ENCODE measurements at places on chromosomes 16 and 17. TPM values are rescaled to one million over a fixed set of nuclear protein-coding genes. Genes with fewer than 3 reads are reported as not detected.

GRCh38 chr17:2025622-2026309, 632 bp upstream of the RTN4RL1 start:
- H3K36me3 ChIP-seq = no peaks in the 10 kb centered on the region
- H3K27me3 ChIP-seq = peaks cover 24% of the 10 kb centered on the region
- no peak overlapping the region for H3K27ac ChIP-seq
- DNase-seq = peak; percentile 93
- peak overlapping the region; percentile 42 for H3K4me3 ChIP-seq
- peaks cover under 1% of the 10 kb centered on the region for H3K4me1 ChIP-seq

DNA sequence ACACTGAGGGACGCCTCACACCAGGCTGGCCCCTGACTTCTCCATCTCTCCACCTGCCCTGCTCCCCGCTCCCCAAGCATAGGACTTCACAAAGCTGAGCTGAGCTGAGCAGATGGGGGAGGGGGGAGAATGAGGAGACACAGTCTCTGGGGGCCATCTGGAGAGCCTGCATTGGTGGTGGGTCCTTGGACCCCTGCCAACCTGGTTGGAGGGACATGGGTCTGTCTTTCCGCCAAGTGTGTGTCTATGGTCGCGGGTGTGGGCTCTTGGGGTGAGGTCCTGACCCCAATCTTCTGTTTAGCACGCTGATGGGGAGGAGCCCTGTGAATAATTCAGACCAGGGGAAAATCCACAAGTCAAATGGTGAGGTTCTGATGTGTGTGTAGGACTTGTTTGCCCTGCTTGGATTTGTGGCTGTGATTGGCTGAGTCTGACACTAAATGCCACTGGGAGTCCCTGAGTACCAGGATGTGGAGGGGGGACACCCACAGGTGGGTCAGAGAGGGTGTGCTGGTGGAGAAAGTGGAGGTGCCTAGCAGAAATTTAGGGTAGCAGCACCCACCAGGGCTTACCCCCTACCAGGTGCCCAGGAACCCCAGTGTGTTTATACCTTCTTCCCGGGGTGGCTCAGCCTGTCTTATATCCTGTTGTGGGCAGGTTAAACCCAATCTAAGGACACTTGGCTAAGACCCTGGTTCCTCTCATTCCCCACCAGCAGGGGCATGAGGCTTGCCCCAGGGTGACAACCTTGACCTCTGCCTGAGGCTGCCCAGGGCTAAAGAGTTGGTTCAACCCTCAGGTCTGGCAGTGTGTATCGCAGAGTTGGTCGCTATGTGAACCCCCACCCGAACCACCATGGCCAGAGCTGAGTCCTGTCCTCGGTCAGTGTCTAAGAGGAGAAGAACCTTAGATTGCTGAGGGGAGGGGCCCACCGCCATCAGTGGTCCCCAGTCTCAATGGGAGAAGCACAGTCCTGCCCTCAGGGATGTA, 2.1 kb downstream of the FMNL1 start:
- no peaks in the 10 kb centered on the region for H3K36me3 ChIP-seq
- no peaks in the 10 kb centered on the region for H3K4me1 ChIP-seq
- no peaks in the 10 kb centered on the region for H3K27me3 ChIP-seq
- no peak overlapping the region for H3K27ac ChIP-seq
- DNase-seq = no peak

DNA sequence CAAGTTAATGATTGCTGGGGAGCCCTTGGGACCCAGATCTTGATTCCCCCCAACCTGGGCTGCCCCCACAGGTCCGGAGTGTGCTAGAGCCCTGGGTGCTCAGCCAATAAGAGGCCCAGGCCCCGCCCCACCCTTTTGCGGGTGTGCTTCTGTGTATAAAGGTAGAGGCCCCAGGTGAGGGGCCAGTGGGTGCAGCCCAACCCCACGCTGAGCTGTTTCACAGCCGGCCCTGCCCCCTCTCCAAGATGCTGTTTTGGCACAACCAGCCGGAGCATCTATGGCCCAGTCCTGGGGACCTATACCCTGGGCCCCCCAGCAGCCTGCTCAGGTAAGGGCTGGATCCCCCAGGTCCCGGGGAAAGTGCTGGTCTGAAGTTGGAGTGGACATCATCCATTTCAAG, 11.8 kb upstream of the STAC2 start:
- H3K4me1 ChIP-seq = 0 out of 2 replicates have a peak, but pooled peaks cover 7% of the 10 kb centered on the region
- H3K36me3 ChIP-seq = no peaks in the 10 kb centered on the region
- H3K4me3 ChIP-seq = no peak overlapping the region
- H3K27me3 ChIP-seq = no peaks in the 10 kb centered on the region
- H3K27ac ChIP-seq = no peak overlapping the region
- no peak for DNase-seq

Gene KRTAP4-3
- polyA plus RNA-seq = not detected

- no peak overlapping the region for H3K4me3 ChIP-seq
- no peak overlapping the region for H3K27ac ChIP-seq
- H3K27me3 ChIP-seq = no peaks in the 10 kb centered on the region
- no peaks in the 10 kb centered on the region for H3K4me1 ChIP-seq
These were observed 84.6 kb downstream of the GP2 start for GRCh38 chr16:20242568-20243255.

GRCh38 chr17:29292992-29293889, 707 bp downstream of the NUFIP2 start:
- peak overlapping the region; percentile 87 for H3K4me3 ChIP-seq
- H3K27me3 ChIP-seq = no peaks in the 10 kb centered on the region
- DNase-seq = peak; percentile 67
- H3K36me3 ChIP-seq = no peaks in the 10 kb centered on the region
- H3K27ac ChIP-seq = peak overlapping the region; percentile 95

GRCh38 chr16:6493555-6493954, 839.1 kb upstream of the RBFOX1 start:
- no peaks in the 10 kb centered on the region for H3K27me3 ChIP-seq
- H3K4me3 ChIP-seq = no peak overlapping the region
- no peaks in the 10 kb centered on the region for H3K4me1 ChIP-seq
- DNase-seq = no peak
- no peaks in the 10 kb centered on the region for H3K36me3 ChIP-seq
- no peak overlapping the region for H3K27ac ChIP-seq

DNA sequence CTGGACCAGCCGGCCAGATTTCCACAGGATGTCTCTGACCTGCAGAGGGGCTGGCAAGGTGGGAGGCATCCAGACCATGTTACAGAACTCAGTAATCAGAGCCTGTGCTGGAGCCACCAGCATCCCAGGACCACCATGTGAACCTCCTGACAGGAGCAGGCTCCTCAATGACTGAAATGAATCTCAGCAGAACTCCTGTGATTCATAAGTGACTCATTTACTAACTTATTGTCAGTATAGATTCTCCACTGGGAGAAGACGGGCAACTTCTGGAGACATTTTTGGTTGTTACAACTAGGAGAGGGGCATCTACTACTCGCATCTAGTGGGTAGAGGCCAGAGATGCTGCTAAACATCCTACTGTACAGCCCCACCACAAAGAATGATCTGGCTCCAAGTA, 3.1 kb upstream of the WWOX start:
- H3K36me3 ChIP-seq = no peaks in the 10 kb centered on the region
- H3K4me3 ChIP-seq = no peak overlapping the region
- 0 out of 2 replicates have a peak, but pooled peaks cover 5% of the 10 kb centered on the region for H3K4me1 ChIP-seq
- no peak for DNase-seq

Measured in SK-N-SH (cell line).